ENCODE measurements at places on chromosomes 16 and 17. TPM values are rescaled to one million over a fixed set of nuclear protein-coding genes. Genes with fewer than 3 reads are reported as not detected.

DNA sequence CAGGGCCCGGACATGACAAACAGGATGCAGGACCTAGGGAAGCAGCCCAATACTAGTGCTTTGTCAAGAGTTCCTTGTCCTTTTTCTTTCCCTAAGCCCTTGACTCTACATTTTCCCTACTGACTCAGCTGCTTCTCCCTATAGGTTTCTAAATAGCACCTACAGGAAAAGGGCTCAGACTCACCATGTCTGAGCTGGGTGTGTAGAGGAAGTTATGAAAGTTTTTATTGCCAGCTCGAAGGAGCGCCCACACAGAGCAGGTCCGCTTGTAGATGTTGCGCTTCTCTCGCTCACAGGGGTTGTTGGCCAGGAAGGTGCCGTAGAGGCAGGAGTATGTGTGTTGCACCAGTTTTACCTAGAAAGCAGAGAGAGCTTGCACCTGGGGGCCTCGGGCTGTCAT is 10.6 kb downstream of the MTMR4 start:
- no peak for DNase-seq

DNA sequence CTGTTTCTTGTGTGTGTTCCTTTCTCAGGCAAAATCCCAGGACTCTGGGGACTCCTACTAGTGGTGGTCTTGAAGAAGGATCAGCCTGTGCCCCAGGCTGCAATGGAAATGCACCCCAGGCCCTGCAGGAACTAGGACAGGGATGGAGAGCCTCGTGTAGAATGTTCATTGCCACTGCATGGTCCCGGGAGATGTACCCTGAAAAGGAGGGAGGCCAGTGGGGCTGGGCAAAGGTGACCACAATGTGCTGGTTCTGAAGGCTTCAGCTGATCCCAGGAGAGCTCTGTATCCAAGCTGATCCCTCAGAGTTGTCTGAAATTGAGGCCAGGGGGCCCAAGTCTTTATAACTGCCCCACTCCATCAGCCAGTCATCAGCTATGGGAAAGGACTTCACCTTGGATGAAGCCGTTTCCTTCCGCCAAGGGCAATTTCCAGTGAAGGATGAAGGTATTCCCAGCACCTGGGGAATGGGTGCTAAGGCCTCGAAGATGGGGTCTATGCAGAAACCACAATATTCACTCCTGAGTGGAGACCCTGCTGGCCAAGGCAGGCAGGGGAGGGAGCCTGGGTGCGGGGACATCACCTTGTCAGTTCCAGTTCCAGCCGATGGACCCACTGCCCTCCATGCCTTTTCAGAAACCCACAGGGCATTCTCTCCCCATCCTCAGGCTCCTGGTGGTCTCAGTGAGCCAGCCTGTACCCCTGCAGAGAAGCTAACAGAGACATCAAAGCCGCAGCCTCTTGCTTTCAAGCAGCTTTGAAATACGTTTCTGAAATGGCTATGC is 59.9 kb upstream of the CDH5 start:
- no peak for DNase-seq

The NLRC3 gene
- total RNA-seq: 0.42 TPM

DNA sequence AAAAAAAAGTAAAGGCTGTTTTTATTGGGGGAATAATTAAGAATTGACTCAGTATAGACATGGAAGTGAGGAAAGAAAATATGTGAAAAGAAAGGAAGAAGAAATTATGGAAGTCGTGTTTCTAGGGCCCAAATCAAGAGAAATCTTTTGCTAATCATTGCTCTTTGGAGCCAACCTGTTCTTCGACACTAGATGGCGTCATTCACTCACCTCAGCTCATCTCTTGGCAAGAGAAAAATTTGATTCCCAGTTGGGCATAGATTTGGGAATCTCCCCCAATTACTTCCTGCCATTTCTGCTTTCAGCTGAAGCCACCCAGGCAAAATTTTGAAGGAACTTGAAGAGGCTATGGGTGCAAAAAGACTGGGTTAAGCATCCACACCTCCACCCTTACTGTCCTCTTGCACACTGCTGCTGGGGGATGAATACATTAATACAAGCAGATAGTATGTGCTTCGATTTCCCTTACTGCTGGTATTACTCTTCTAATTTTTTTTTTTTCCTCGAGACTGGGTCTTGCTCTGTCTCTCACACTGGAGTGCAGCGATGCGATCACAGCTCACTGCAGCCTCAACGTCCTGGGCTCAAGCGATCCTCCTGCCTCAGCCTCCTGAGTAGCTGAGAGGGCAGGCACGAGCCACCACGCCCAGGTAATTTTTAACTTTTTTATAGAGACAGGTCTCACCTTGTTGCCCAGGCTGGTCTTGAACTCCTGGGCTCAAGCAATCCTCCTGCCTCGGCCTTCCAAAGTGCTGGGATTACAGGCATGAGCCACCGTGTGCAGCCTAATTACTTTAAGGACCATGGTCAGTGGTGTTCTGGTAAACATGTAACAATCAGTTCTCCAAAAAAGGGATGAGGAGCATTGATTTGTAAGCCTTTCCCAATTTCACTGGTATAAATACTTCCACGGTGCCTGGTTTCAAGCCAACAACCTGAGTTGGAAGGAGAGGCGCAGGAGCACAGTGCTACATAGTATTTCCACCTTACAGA is 13.5 kb downstream of the PSMD7 start:
- DNase-seq: peak; percentile 38

DNA sequence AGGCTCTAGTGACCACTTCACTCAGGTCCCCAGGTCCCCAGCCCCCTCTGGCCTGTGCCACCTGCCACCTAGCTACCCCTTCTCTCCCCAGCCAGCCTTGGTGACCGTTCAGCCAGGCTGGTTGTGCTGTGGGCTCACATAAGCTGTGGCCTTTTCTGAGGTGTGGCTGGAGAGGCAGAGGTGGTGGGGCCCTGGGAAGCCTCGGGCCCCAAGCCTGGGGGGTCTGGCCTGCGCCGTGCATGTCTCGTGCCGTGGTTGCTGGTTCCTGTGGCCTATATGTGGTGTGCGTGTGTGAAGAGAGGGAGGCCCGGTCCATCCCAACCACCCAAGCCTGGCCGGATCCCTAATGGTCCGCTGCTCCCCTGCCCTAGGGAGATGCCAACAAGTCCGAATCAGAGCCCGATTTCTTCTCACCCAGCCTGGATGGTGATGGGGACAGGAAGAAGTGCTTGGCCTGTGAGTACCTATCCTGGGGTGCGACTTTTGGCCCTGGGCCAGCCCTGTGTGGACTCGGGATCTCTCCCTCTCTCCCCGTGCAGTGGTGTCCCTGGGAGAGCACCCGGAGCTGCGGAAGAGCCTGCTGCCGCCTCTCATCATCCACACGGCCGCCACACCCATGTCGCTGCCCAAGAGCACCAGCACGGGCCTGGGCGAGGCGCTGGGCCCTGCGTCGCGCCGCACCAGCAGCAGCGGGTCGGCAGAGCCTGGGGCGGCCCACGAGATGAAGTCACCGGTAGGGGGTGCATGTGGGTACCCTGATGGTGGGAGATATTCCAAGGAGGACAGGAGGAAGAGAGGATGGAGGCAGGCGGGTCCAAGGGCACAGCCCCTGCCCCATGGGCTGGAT is 35.9 kb downstream of the CACNA1G start:
- DNase-seq: peak; percentile 67

DNA sequence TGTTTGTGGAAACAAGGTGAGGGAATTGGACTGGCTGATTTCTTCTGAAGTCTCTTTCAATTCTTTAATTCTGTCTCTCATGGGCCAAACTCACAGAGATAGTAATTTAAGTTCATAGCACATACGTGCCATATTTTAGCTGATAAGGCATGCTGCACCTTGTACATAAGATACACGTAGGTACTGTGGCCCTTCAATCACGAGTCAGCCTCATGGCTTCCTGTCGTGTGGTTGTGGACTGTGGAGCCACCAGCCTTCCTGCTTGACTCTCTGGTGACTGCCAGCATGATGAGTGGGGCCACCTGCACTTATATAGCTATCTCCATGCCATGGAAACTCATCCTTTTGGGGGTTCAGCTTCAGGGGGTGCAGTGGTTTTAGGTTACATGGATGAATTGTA is 25.1 kb downstream of the KSR1 start:
- no peak for DNase-seq

- no peak for DNase-seq
Observed at GRCh38 chr16:5059386-5060072, 6.2 kb downstream of the C16orf89 start.

The ALDOC gene
- 2.6 TPM for total RNA-seq

GRCh38 chr16:70159355-70160348 is 13.9 kb upstream of the CLEC18C start:
- DNase-seq: no peak

The CCDC40 gene
- 13.3 TPM for total RNA-seq

DNA sequence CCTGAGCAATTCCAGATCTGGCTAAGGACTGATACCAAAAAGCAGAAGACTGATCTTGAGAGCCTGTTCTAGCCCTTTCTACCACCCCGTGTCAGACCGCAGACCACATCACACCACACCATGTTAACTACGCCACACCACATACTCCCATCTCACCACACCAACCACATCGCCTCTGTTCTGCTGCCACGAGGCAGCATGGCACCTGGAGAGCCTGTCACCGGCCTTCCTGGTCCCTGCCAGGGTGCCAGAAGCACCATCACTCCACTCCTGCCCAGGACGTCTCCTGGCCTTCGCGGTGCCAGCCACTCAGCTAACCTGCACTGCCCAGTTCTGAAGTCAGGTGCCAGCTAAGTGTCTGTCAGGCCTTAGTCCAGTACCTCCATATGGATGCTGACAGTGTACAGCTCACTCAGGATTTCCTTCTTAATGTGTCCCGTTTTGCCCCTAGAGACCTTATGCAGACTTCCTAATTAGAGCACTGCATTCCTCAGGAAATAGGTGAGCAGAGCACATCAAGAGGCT is 37.2 kb upstream of the BCAR1 start:
- no peak for DNase-seq

DNA sequence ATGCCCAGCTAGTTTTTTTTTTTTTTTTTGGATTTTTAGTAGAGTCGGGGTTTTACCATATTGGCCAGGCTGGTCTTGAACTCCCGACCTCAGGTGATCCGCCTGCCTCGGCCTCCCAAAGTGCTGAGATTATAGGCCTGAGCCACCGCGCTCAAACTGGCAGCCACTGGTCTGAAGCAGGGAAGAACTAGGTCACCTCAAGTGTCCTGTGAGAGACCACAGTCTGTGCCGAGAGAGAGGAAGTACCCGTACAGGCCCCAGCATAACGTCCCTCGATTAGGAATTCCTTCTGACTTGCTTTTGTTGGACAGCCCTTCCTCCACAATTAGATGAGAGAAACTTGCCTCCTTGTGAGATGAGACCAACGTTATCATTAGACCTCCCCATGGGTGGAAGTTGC is 13.7 kb upstream of the CD300E start:
- DNase-seq: no peak

The C17orf67 gene
- 4.6 TPM for total RNA-seq

DNA sequence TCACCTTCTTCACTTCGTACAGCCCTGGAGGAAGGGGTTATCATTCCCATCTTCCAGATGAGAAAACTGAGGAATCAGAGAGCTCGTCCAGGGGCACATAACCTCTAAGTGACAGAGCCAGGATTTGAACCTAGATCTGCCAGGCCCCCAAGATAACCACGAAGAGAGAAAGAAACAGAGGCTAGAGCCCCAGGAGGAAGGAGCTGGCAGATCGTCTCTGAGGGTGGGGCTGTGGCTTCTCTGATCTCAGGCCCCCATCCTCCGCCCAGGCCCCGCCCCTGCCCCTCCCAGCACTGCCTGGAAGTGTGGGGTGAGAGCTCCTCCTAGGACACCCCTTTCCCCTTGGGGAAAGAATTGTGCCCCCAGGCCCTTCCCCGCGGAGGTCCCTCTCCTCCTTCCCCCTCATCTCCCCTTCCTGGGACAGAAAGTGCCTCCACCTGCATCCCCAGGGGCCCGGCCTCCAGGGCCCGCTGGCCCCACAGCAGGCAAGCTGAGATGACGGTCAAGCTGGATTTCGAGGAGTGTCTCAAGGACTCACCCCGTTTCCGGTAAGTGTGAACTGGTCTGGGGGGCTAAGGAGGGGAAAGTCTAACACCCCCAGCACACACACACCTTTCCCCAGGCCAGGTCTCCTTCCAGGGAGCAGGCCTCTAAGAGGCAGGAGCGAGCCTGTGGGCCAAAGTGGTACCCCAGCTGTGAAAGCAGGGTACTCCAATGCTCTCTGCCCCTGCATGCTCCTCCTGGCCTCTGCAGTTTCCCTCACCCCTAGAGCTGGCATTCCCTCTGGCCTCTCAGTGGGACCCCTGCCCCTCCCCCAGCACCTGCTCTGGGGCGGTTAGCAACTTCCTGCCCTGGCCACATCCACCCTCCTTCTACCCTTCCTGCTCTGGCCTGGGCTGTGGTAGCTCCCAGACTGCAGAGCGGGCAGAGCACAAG is at the start of gene ACAP1:
TSS of gene ACAP1 (plus strand) at position 290 of the 936 bp plus-strand sequence. CDS start at position 496, 206 bp downstream.
- DNase-seq: no peak

GRCh38 chr17:35973333-35974260 is 7.7 kb downstream of the CCL16 start:
- no peak for DNase-seq

DNA sequence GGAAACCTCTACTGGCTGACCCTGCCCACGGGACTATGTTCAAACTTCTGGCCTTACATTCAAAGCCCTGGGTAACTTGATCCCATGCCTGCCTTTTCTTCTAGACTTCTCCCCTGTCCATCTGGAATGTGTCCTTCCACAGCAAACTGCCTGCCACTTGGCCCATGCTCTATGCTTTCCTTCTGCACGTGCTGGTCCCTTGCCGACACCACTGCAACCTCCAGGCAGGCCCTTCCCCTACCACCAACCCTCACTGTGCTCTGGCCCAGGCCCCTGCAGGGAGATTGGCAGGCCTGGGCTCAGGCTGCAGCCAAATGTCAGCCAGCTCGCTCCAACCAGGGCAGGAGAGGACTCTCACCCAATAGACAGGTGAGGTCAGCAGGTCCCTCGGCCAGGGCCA is 11.0 kb downstream of the HSD11B2 start:
- DNase-seq: no peak

The NT5C gene
- 56.6 TPM for total RNA-seq

GRCh38 chr17:14741491-14741890 is 440.6 kb downstream of the HS3ST3B1 start:
- no peak for DNase-seq

The DNASE1L2 gene
- total RNA-seq: 5.7 TPM

DNA sequence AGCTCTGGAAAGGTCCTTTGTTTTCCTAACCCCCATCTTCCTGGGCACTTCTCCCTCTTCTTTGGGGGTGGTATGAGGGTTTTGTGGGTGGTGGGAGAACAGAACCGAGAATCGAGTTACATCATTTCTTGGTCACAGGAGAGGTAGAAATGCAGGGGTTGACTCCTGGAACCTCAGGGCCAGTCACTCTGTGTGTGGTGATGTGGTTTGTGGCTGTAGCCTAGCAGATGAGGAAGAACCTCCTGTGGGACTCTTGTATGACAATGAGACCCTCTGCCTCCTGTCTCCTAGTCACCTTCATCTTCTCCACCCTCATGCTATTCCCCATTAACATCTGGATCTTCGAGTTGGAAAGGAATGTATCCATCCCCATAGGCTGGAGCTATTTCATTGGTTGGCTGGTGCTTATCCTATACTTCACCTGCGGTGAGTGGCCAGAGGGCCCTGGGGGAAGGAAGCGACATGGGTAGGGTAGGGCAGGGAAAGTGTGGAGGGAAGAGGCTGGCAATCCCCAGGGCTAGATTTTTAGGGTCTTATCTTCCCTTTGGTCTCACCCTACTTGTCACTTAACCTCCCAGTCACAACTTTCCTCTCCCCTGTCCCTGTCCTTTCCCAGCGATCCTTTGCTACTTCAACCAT is 5.5 kb downstream of the ODF4 start:
- no peak for DNase-seq

Measured in Calu3 (cell line).